GM04503 (cell line): ENCODE measurements at places on chromosomes 16 and 17.
A peak's percentile ranks its signal among the peaks of the same experiment; 100 is the strongest.

- no peak for DNase-seq
Observed at GRCh38 chr16:57518520-57518919, 17.9 kb downstream of the CCDC102A start.

DNA sequence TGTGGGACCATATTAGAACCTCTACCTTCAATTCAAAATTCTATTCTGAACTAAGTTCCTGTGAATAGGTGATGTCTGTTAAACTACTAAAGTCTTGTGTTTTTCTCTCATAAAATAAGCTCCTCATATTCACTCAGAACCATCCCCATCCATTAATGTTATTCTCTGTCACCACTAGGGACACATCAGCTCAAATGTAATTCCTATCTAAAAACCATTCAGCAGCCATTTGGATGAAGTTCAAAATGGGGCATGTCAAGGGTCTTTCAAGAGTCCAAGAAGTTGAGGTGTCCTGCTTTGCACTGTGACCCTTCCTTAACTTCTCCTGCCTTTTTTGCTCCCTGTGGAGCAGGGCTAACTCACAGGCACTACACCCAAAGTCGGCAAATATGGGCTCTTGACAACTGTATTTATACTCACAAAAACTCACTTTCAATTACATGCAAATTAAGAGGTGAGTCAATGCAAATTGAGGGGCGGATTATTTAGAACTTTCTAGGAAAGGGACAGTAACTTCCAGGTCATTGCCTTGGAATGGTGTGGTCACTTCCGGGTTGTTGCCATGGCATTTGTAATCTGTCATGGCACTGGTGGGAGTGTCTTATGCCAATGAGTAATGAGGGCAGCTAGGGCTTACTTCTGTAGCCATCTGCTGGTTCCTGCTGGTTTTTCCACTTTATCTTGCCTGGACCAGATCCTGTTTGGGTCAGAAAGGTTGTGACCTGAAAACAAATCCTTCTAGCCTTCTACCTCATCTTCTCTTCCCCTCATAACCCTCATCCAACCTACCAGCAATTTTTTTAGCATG is 128.2 kb upstream of the COX10 start:
- no peak for DNase-seq

DNA sequence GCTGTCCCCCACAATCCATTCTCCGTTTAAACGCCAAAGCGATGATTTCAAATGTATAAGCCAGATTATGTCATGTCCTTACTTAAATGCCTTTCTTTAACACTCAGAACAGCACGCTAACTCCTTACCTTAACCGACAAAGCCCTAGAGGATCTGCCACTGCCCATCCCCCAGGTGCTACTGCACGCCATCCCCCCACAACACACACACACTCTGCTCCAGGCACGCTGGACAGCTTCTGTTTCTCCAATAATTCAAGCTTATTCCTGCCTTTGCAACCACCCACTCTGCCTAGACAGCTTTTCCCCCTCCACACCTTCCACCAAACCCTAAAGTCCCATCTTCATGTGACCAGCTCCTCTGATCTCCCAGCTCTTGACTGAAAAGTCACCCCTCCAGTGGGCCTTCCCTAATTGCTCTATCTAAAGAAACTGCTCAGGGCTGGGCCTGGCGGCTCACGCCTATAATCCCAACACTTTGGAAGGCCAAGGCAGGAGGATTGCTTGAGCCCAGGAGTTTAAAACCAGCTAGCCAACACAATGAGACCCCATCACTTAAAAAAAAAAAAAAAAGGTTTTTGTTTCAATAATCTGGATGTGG is 38.9 kb upstream of the RPL38 start:
- no peak for DNase-seq

GRCh38 chr17:17540278-17540906 is 44.2 kb upstream of the RASD1 start:
- no peak for DNase-seq

DNA sequence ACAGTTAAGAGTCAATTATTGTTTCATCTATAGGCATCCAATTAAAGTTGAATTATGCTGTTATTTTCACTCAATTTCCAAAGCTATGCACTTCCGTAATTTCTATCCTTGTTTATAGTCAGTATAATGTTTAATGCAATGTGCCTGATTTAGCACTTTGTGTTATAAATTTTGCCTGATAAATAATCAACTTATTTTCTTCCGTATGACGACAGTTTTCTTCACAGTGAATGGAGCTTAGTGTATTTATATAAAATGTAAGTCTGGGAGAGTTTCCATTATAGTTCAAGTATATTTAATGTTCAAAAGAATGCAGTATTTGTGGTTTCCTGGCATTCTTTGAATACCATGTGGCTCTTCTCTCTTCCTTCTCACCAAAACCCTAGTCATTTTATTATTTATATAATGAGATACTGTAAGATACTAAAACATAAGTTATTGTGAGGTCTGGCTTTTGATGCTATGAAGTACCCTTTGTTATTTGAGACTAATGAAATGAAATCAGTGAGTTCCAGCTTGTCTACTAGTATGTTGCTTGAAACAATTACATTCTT is 240.6 kb downstream of the PRKCA start:
- DNase-seq = no peak

- DNase-seq = no peak
Observed at GRCh38 chr17:17425005-17425404, 51.8 kb upstream of the MED9 start.

DNA sequence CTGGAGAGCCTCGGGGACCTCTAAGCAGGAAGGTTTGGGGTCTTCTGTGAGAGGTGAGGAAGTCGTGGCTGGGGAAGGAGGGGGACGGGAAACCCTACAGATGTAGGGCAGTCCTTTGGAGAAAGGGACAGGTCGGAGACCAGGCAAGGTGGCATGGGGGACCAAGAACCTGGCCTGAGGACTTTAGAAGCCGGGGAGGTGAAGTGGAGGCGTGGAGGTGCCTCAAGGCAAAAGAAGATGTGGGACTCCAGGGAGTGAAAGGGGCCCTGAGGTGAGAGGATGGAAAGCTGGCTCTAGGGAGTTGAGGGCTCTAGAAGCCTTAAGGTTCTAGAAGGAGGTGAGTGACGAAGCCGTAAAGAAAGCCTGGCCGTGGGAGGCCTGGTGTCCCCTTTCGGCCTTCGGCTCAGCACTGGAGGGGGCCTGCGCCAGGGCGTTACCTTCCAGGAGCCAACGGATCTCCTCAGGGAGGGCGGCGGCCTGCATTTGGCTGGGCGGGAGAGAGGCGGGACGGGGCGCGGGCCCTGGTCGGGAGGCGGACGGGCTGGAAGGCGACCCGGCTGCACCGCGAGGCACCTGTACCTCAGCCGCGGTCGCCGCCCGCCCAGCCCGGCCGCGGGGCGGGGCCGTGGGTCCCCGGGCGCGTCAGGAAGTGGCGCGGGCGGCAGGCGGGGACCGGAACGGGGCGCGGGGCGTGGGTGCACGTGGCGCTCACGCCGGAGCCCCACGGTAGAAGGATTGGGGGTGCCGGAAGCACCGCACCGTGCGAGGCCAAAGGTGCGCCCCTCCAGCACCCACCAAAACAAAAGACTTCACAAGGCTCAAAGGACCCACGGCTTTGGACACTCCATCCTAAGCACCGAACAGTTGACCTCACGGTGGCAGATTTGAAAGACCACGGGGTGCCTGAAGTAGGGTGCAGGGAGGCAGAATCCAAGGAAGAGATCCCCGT is at the start of gene SKAP1:
Gene SKAP1, minus strand, starts transcription at position 577 of the 949 bp plus-strand sequence.
- DNase-seq = no peak

- no peak for DNase-seq
Observed at GRCh38 chr16:28155293-28155692, 56.5 kb downstream of the XPO6 start.

DNA sequence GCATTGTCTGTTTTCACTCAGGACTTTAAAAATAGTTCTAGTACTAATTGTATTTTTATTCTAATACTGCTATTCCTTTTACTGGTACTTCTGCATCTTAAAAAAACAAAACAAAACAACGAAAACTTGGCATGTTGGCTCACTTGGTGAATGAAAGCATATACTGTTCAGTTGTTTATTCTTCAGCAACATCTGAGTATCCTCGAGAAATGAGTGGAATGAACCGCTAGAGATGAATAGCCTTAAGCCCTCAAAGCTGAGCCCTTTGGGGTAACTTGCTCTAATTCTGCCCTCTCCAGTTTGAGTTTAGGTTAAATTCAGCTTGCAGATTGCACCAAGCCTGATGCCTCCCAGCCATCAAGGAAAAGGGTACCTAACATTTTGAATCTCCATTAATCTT is 126.5 kb downstream of the WWOX start:
- no peak for DNase-seq

DNA sequence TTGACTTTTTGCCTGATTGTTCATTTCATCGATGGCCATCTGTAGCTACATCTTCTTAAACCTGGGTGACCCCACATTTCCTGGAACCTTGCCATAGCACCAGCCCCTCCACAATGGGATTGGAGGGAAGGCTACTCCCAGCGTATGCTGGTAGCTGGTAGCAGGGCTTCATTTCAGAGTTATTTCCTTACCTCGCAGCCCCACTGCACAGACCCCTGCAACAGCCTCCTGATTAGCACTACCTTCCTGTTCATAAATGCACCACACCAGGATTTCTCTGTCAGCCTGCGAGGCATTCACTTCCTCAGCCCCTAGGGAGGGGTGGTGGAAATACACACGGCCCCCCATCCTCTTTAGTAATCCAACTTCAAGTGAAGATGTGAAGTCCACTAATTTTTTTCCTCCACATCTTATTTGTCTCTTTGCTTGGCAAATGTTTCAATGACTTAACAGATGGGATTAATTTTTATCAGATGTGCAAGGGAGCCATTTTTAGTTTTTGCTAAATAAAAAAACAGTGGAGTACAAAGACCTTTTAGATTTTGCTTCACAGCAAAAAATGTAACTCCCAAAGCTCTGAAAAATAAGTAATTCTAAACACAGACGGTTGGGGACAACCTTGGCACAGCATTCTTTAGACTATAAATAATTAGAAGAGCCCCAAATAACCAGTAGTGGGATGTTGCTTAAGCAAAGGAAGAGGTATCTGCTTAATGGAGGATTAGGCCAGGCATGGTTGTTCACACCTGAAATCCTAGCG is 76.6 kb downstream of the CLEC16A start:
- no peak for DNase-seq

- no peak for DNase-seq
Observed at GRCh38 chr17:53900951-53901350, 78.2 kb downstream of the KIF2B start.

- DNase-seq = no peak
Observed at GRCh38 chr17:49213399-49213798, 2.9 kb downstream of the ABI3 start.

- DNase-seq = no peak
Observed at GRCh38 chr17:45409659-45410076, 23.0 kb downstream of the ARHGAP27 start.

DNA sequence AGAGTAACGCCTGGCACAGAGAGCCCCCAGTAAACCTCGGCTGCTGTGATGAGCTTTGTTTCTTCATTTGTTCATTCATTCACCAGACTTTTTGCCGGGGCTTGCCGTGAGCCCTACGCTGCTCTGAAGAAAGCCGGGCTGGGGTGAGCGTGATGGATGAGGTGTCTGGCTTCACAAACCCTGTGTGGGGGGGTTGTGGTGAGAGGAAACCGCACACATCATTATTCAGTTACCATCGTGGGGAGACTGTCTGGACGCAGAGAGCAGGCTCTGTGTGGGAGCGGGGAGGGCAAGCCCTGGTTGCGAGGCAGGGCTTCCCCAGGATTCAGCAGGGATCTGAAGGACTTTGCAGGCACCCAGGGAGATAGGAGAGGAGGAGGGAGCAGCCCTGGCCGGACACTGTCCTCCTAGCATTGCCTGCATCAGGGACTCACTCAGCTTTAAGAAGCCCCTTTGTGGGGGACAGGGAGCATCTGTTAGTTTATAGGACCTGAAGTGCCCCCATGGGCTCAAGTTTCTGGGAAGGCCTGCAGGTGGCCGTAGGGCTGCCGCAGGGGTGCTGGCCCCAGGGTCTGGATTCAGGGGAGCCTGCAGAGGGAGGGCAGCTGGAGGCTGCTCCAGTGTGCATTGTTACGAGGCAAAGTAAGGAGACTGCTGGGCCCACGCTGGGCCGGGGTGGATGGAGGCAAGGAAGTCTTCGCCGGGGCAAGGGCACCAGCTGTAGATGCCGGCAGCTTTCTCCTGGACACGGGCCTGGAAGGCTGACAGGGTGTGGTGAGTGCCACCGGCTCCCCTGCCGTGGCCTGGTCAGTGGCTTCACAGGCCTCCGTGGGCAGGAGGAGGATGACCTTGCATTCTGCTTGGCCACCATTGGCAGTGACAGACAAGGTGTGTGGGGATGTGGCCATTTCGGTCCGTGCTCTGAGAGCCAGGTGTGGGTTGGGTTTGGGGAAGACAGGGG is 334.5 kb downstream of the SEC14L1 start:
- peak; percentile 68 for DNase-seq

DNA sequence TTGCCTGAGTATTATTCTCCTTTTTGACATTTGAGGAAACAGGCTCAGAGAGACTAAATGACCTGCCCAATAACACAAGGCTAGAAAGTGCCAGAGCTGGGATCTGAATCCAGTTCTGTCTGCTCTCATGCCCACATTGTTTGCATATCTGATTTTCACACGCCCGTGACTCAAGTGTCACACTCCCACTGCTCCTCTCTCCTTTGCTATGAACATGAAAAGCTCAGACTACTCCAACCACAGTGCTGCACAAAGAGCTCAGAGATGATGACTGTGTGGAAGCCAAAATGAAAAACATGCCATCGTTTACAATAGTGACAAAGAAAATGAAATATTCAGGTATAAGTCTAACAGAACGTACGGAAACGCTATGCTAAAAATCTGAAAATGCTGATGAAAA is 107.9 kb downstream of the SMG6 start:
- DNase-seq = no peak

DNA sequence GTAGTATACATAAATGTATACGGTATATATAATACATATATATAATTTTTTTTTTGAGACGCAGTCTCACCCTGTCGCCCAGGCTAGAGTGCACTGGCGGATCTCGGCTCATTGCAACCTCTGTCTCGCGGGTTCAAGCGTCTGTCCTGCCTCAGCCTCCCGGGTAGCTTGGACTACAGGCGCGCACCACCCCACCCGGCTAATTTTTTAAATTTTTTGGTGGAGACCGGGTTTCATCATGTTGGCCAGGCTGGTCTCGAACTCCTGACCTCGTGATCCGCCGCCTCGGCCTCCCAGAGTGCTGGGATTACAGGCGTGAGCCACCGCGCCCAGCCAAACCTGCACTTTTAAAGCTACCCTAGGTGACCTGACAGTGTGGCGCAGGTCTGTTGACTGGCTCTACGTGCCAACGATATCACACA is 745 bp downstream of the PAM16 start:
- DNase-seq = no peak

DNA sequence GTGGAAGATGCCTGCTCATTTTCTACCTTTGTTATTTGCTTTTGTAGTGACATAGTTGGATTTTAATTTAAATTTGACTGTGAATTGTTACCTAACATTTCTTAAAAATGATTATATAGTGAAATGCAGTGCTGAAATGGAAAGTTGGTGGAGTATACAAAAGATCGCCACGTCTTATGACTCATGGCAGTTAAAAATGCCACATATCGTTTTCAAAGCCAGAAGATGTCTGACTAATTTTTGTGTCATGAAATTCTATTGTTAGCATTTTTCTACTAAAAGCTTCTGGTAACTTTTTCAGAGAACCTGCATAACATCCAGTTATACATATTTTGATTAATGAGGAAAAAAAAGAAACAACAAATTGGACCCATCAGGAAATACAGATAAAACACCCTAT is 20.6 kb downstream of the MAP2K4 start:
- DNase-seq = peak; percentile 51
